Right renal pelvis (tissue), 4 donors: ENCODE measurements at places on chromosomes 2 and 18.

DNA sequence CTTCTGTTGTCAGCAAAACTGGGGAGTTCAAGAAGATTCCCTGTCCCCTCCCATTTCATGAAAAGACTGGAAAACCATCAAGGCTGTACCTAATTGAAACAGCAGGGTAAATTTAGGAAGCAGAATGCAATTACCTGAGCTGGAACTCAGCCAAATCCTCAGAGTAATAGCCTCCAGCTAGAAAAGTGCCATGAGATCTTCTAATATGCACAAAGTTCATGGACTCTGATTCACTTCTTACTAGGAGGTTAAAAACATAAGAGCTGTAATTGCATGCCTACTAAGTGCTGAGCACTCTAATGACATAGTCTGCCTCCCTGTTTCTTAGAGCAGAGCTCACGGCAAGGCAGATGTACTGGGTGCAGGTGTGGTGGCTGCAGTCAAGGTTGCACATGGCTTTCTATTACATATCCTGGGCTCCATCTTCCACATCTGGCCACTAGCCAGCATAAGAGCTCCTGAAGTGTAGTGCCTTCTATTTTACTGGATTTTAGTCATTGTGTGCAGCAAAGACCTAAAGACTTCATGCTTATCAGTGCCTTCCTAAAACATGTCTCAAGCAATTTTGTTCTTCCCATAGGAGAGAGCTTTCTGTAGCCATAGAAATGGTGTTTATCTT lies 341.7 kb downstream of the PTPRM start:
- no peak for DNase-seq

GRCh38 chr2:18510775-18511174 lies 49.7 kb downstream of the RDH14 start:
- no peak for DNase-seq

- DNase-seq: no peak
Observed at GRCh38 chr18:79801217-79801616, 3.5 kb downstream of the KCNG2 start.

GRCh38 chr2:168208652-168209051 lies 38.7 kb downstream of the STK39 start:
- no peak for DNase-seq

DNA sequence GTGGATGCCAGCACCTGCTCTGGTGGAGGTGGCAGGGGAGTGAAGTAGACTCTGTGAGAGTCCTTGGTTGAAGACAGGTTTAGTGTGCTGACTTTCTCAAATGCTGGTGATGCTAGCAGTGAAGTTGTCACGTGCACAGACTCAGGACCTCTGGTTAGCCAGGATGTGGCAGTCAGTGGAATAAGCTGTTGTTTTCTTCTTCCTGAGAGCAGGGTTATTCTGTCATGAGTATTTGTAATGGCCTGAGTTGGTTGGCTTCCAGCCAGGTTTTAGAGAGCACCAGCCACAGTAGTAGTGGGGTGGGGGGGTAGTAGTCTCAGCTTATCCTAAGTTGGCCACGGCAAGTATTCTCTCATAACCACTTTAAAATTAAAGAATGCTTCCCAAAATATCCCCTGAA lies 238.5 kb upstream of the FBXO11 start:
- no peak for DNase-seq

- DNase-seq: no peak
Observed at GRCh38 chr2:15354596-15355366, 206.4 kb downstream of the NBAS start.

DNA sequence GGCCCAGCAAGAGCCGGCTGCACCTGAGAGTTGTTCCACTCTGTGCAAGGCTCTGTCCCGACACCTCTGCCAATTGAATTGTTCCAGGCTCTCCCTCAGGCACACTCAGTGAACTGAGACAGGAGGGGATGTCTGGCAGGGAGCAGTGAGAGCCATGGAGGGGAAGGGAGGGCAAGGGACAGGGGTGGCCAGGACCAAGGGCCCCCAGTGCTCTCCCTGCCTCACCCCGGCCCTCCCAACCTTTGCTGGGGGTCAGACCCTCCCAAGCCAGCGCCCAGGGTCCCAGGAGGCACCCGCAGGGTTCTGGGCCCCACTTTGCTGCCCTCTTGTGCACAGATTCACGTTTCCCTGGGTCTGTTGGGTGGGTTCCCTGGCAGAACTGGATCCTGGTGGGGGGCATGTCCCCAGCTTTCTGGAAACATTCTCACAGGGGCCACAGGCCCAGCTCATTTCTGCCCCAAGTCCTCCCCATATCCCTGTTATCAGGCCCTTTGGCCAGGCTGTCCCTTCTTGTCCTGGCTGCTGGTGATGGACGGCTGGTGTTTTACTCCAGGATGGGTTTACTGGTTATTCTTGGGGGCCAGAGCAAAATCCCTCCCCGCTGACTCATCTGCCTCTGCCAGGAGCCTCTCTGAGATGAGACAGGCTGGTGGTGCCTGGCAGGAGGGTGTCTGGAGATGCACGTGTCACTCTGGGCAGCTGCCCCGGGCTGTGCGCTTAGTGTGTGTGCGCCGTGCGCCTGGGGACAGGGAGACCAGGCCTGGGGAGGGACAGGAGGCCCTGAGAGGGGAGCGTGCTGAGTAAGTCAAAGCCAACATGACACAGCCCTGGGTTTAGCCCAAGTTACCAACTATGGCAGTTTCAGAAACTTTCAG lies 136.5 kb upstream of the CTDP1 start:
- no peak for DNase-seq

- DNase-seq: peak; percentile 26
Observed at GRCh38 chr2:42249887-42250286, 80.7 kb downstream of the EML4 start.

GRCh38 chr2:26575836-26576564 lies 65.2 kb downstream of the CIB4 start:
- no peak for DNase-seq

DNA sequence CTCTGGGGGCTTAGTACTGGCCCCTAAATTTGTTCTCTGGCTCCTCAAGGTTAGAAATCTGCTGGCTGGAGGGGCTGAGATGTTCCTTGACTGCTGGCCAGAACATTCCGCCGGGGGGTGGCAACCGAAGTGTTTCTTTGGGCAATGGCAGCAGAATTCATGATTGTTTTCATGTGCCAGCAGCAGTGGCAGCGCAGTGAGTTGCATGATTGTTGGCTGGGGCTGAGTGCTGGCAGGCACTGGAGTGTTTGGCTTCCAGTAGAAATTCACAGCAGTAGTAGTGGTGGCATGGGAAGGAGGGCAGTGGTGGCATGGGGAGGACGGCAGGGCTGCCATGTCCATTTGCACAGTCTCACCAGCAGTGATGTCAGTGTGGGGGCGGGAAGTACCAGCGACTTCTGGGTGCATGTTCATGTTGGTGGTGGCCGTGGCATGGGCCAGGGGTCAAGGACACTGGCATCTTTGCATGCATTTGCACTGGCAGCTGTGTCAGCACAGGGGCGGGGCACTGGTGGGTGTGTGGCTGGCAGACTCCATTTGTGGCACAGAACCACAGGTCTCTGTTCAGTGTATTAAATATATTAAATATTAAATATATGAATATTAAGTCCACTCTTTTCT lies 130.6 kb upstream of the CDH7 start:
- DNase-seq: no peak

GRCh38 chr2:27446057-27446456 lies 3.9 kb downstream of the KRTCAP3 start:
- DNase-seq: no peak

GRCh38 chr2:70975237-70975636 lies 3.2 kb upstream of the ANKRD53 start:
- no peak for DNase-seq

DNA sequence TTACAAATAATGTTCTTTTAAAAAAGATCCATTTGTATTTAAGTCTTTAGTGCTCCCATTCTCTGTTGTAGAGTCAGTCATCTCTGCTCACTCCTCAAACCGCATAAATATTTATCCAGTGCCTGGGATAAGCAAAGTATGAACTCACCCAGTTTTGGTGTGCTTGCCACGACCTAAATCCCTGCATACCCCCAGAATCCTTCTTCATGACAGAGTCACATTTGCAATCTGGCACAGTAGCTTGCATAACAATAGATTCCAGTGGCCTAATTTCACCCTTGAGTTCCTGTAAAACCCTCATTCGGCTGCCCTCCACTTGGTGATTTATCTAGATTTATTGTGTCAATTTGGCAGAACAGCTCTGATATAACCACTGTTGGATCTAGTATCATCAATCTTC lies 92.9 kb downstream of the DTNA start:
- no peak for DNase-seq

DNA sequence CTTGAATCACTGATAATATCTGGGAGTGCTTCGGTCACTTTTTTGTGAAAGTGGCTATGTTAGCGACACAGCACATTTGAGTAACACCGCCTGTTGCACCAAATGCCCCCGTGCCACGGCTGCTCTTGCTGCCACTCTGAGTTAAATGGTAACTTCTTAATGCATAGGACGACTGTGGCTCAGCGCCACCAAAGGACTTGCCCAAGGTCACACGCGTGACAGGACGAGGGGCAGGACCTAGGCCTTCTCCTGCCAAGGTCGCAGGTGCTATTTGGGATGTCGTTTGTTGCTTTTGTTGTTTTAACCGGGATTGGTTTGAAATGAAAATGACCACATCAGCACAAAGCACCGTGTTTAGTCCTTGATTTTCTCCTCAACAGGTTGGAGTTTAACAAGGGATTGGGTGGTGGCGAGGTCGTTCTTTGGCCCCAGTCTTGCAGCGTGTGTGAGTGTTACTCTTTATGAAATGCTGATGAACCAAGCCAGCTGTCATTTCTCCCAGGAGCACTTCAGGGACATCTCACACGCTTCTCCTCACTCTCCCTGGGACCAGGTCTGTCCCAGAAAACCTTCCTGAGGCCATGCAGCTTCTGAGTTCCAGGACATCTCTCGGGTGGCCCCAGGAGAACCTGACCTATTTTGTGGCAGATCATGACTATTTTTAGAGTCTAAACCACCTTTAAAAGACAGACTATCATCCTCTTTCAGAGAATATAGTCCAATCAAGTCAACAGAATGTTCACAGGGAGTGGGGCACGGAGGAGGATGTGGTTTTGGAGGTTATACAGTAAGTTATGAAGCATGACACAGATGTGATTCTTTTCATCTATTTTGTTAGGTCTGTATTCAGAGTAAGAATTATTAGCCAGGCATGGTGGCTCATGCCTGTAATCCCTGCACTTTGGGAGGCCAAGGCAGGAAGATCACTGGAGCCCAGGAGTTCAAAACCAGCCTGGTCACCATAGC lies 49.9 kb downstream of the MTCL1 start:
- DNase-seq: no peak

- no peak for DNase-seq
Observed at GRCh38 chr2:33015421-33016142, 68.8 kb downstream of the LTBP1 start.

- no peak for DNase-seq
Observed at GRCh38 chr2:226410247-226410835, 389.3 kb downstream of the IRS1 start.

DNA sequence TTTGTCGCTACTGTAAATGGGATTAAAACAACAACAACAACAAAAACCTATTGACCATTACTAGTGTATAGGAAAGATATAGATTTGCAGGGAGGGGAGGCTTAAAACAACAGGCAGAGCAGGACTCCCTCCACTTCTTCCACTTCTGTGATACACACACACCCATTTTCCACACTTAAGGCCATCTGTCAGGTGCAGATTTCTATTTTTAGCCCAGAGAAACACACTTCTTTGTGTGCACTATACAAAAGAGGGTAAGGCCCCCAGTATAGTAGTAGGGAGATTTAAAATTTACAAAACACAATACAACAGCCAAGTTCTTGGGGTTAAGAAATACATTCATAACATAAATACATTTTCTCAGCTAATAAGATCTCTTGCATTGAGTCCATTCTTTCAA lies 22.4 kb downstream of the PTPN2 start:
- DNase-seq: no peak

GRCh38 chr2:149019768-149020167 lies 18.7 kb upstream of the LYPD6B start:
- DNase-seq: no peak

GRCh38 chr2:200913654-200914053 lies 24.5 kb downstream of the NIF3L1 start:
- no peak for DNase-seq

- DNase-seq: no peak
Observed at GRCh38 chr18:57834616-57835015, 31.5 kb upstream of the ATP8B1 start.

DNA sequence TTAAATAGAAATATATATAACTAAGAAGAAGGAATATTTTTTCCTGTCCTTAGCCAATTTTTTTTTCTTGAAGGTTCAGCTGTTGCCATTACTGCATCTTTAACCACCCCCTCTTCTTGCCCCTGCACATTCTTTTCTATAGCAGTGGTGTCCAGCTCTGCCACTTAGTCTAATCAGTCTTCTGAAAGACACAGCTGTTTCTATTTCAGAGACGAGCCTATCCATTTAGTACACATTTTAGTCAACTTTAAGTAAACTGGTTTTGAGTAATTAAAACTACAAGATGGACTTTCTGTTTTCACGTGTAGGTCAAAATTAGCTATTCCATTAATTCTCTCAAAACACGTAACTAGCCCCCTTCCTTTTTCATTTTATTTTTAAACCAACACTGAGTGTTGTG lies 21.0 kb downstream of the SPOPL start:
- DNase-seq: no peak

DNA sequence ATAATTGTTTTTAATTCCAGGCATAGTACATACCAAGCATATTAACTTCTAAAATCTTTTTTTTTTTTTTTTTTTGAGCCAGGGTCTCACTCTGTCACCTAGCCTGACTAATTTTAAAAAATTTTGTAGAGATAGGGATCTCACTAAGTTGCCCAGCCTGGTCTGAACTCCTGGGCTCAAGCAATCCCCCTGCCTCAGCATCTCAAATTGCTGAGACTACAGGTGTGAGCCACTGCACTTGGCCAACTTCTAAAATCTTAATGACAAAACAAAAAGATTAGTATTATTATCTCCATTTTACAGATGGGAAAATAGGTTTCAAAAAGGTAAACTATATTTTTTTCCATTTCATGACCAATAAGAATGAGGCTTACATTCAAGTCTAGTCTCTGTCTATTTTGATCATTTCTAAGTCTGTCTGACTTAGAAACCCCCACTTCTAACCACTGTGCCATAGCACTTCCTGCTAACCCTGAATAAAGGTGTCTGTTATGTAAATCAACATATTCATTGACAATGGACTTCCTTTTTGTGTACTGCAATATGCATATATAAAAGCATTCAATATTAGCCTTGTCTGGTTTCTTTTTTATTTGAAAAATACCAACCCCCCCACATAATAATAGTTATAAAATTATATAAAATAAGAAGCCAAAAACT lies 28.7 kb upstream of the ZEB2 start:
- DNase-seq: no peak
